Right ventricle myocardium inferior (tissue), 1 donor: ENCODE measurements at places on chromosomes 1 and 21. TPM values are rescaled to one million over a fixed set of nuclear protein-coding genes. Genes with fewer than 3 reads are reported as not detected.

DNA sequence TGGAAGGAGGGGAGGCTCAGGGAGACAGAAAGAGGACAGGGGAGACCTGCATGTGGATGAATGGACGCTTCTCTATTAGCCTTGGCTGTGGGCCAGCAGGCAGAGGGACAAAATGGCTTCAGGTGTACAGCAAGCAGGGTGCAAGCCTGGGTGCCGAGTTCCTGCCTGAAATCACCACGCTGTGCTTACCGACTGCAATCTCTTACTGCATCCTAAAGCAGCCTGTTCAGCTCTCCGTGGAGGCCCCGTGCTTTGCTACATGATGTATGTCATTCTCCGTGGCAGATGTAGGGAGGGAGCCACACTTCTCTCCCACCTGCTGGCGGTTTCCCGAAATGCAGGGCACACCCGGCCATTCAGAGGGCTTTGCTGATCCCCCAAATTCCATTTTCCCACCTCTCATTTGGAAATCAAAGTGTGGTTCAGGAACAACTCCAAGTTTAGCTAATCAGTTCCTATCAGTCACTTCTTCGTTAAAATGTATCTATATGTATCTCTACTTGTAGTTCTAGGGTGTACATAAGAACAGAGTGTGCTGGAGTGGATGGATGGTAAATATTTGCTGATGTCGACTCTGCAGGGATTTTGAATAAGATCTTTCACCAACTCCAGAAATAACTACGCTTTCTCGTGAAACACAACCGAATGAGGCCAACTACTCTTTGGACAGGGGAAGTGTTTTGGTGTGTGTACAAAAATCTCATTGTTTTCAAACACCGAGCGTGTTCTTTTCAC lies 122.3 kb upstream of the BACE2 start:
- DNase-seq, result no peak

DNA sequence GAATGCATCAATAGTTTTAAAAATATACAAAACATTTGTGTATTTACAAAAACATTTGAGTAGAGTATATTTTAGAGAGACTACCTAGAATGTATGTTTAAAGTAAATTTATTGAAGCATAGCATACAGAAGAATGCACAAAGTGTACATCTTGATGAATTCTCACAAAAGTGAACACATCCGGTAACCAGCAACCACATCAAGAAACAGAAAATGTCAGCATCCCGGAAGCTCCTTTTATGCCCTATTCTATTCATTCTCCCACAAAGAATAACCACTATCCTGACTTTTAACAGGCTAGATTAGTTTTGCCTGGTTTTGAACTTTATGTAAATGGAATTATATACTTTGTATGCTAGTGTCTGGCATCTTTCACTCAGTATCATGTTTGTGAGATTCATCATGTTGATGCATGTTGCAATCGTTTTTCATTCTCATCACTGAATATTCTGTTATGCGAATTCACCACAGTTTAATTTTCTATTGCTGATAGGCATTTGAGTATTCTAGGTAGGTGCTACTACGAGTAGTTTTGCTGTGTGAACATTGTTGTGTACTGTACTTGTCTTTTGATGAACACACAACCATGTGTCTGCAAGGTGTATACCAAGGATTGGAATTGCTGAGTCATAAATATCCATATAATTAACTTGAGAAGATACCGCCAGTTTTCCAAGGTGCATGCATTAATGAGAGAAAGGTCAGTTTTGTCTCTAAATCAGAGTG lies 75.4 kb downstream of the CACHD1 start:
- DNase-seq, result no peak

DNA sequence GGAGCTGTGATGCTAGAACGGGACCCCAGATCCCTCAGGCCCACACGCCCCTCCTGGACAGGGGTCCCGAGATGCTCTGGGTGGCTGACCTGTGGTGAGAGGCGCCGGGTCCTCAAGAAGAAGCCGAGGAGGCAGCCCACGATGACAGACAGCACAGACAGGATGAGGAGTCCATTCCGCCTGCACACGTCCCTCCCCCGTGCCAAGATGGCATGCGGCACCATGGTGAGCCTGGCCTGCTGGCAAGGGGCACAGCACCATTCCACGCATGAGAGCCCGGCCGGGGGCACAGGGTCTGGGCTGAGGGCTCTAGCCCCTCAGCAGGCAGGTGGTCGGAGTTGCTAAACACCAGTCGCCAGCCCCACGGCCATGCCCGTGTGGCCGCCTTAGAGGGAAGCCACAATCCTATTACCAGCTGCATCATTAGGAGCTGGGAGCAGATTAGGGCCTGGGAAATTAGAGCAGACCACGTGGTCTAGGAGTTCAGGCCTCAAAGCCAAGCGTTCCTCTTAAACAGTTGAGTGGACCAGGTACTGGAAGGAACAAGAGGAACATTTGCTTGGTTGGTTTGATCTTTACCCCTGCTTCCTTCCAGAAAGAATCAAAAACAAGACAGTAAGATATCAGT lies at the start of gene SLC1A7:
TSS of gene SLC1A7 (minus strand) at position 413 of the 628 bp plus-strand sequence. CDS start at position 224, 189 bp downstream.
- no peak for DNase-seq

DNA sequence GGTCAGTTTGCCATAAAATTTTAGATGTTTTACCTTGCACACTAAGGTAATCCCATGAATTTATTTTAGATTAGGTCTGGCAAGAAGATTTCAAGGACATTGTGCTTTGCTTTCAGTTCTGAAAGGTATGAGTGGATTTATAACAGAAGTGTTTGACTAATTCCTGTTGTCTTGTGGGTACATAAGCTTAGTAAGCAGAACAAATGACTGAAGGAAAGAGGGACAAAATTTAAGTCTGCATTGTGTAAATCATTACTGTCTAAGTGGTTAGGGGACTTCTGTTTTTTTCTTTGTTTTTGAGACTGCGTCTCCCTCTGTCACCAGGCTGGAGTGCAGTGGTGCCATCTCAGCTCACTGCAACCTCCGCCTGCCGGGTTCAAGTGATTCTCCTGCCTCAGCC lies 60.1 kb downstream of the PKN2 start:
- no peak for DNase-seq

GRCh38 chr1:17118706-17119075 lies 560 bp downstream of the PADI2 start:
- no peak for DNase-seq

DNA sequence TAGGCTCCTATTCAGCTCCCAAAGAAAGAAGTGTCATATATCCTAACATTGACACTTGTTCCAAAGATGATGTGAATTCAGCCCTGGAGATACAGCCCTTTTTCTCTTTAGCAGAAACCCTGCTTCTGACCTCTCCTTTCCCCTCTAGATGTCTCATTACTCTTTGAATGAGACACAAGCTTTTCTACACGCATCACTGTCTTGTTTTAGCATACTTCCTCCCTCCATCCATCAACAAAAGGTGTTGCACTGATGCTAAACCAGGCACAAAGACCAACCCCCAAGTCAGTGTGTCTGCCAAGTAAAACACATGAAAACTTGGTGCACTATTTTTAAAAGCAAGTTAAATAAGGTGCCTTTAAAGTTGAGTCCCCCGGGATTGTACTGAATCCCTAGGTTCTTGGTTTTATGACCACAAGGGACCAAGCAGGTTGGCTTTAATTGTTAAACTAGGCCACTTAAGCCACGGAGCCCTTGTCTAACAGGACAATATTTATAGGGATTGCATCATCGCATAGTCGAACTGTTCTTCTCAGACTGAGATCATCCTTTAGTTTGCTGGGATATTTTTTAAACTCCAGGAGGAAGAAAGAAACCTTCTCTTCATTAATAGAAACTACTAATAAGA lies 101.0 kb upstream of the GUCA2B start:
- no peak for DNase-seq

GRCh38 chr1:27430903-27431600 lies 38.6 kb downstream of the GPR3 start:
- no peak for DNase-seq

GRCh38 chr1:201584471-201585092 lies 45.7 kb downstream of the NAV1 start:
- no peak for DNase-seq

- DNase-seq, result no peak
These were observed 1.4 kb upstream of the G0S2 start for GRCh38 chr1:209673631-209674417.

DNA sequence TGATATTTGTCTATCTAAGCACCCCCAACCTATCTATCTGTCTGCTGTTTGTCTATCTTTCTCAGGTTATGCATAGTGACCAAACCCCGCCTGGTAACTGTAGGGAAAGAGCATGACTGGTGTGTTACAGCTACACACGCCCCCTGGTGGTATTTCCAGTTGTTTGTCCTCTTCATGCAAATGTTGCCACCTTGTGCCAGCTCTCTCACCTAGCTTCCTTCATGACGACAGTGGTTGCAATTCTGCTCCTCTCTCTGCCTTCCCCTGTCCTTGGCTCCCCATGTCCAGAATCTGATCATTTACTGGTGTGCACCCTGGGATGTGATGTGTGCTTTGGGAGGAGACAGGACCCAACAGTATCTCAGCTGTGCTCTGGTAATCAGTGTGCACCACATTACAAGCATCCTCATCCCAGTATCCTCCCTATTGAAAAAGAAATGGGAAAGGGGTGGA lies 8.1 kb upstream of the INKA2 start:
- DNase-seq, result no peak

DNA sequence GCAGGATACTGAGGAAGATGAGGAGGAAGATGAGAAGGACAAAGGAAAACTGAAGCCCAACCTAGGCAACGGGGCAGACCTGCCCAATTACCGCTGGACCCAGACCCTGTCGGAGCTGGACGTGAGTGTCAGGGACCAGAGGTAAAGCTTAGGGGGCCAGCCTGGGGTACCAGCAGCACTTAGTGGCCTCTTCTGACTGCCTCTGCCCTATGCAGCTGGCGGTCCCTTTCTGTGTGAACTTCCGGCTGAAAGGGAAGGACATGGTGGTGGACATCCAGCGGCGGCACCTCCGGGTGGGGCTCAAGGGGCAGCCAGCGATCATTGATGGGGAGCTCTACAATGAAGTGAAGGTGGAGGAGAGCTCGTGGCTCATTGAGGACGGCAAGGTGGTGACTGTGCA lies 17.6 kb downstream of the KDF1 start:
- no peak for DNase-seq

DNA sequence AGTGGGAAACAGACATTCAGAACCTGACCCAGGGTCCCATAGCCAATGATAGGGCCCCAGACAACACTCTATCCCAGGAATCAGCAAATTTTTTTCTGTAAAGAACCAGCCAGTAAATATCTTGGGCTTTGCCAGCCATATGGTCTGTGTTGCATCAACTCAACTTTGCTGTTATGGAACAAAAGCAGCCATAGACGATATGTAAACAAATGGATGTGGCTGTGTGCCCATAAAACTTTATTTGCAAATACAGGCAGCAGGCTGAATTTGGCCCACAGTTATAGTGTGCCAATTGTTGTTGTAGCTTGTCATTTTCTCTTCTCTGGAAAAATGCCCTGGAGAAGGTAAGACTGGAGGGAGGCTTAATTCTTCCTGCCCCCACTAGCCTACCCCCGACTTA lies 431.1 kb upstream of the VAMP3 start:
- DNase-seq, result no peak

DNA sequence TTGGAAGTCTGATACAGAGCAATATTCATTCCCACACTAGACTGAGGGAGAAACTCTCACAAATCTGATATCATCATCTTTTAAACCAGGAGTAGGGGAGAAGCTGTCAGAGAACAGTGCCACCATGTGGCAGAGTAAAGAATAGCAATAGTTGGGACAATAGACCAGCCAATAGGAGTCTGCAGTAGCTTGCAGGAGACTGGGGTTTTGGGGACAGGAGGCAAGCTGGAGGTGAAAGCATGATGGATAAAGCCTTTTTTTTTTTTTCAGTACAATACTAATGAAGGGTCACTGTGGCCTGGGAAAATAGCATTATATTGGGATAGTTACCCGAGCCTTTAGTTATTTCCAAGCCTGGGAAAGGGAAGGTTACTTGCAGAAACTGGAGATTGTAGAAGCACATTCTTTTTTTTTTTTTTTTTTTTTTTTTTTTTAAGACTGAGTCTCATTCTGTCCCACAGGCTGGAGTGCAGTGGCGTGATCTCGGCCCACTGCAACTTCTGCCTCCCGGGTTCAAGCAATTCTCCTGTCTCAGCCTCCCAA lies 120.7 kb downstream of the S1PR1 start:
- no peak for DNase-seq

GRCh38 chr1:246971090-246971721 lies 36.7 kb downstream of the ZNF695 start:
- peak; percentile 71 for DNase-seq

GRCh38 chr1:97332716-97333115 lies 588.1 kb downstream of the DPYD start:
- DNase-seq, result no peak

- DNase-seq, result no peak
These were observed 80.2 kb downstream of the CD58 start for GRCh38 chr1:116490588-116490987.

DNA sequence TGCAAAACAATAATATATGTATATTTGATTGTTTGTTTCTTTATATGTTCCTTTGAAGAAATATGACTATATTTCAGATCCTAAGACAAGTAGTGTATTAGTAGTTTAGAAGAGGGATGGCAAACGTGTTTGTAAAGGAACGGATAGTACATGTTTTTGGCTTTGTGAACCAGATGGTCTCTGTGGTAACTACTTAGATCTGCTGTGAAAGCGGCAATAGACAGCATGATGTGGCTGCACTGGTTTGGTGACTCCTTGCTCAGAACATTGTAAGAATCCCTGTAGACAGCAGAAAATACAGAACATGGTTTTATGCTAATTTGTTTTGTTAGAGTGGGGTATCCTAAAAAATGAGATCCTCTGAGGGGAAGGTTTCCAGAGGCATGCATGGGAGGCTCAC lies 3.1 kb downstream of the ACADM start:
- DNase-seq, result no peak

GRCh38 chr21:35510294-35510693 lies 461.2 kb upstream of the RUNX1 start:
- DNase-seq, result no peak

- DNase-seq, result no peak
These were observed 21.4 kb upstream of the CLCA1 start for GRCh38 chr1:86447198-86447790.

GRCh38 chr1:173507205-173507846 lies 30.2 kb downstream of the PRDX6 start:
- DNase-seq, result no peak

STX12 gene
- 24.4 TPM for total RNA-seq

C1orf141 gene
- total RNA-seq, result not detected

TNFAIP8L2 gene
- total RNA-seq, result 2.6 TPM
